ENCODE measurements at places on chromosomes 6 and 20.

DNA sequence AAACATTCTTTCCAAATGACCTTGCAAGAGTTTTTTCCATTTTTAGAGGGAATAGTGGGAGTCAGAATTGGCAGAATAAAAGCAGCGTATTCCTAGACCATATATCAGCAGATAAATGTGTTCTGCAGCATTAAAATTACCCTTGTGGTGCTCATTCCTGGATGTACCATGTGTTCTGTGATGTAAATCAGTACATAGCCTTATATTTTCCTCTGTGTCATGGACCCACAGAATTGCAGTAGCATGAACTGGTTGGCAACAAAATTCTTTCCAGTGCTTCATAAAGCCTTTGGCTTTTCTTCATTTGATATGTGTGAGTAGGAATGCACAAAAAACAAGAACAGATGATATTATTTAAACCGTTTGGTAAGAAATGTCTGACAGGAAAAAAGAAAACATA lies 32.5 kb downstream of the ANKEF1 start:
- DNase-seq = no peak

DNA sequence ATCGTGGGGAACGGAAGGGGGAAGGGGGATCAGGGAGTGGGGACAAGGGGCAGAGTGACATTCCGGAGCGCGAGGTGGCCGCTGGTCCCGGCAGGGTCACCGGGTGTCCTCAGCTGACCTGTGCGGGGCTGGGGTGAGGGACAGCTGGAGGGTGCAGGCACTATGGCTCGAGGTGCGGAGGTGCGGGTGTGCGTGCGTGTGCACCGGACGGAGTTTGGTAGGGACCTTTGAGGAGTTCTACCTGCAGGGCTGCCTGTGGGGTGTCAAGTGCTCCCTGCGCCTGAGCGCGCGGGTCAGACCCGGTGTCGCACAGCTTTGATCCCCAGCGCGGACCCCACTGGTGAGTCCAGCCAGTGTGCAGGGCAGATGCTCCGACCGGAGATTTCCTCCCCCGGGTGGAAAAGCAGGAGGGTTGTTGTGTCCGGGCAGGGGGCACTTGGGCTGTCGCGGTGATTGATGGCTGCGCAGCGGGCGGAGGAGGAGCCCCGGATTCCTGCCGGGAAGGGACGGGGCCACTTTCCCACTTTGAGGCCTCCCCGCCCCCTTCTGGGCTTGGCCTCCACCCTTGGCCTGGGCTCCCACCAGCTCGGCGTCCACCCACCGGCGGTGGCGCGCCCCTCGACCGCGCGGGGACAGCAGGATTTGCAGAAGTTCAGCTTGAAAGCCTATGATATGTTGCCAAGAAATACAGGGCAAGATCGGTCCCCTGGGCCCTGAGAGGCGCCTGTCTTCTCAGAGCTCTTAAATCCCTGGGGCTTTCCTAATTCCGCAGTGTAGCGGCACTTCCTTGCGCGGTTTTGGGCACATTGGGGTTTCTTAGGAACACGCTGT lies 658 bp downstream of the RIN2 start:
- DNase-seq = peak; percentile 68

GRCh38 chr20:62370115-62370806 lies 3.1 kb upstream of the LAMA5 start:
- DNase-seq = no peak

GRCh38 chr6:23663096-23663495 lies 462.9 kb upstream of the NRSN1 start:
- DNase-seq = no peak

DNA sequence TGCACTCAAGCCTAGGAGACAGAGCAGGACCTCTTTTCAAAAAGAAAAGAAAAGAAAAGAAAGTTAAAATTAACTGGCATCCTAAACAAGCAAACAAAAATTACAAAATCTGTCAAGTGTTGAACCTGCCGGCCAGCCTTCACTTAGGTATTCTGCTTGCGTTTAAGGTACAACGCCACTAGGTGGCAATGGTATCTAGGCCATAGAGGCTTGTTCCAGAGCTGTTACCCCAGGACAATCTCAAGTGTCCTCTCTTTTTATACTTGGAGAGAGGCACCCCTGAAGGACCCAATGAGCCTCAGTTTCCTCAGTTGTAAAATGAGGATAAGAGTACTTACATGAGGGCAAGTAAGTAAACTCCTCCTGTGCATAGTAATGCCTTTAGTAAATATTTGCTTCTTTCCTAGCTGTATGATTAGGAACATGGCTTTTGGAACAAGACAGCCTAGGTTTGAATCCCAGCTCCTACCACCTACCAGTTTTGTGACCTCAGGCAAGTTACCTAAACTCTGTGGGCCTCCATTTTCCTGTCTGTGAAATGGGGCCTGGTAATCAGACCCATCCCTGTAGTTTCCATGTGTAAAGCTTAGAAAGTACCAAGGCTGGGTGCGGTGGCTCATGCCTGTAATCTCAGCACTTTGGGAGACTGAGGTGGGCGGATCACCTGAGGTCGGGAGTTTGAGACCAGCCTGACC lies 5.8 kb upstream of the PACSIN1 start:
- peak; percentile 72 for DNase-seq

DNA sequence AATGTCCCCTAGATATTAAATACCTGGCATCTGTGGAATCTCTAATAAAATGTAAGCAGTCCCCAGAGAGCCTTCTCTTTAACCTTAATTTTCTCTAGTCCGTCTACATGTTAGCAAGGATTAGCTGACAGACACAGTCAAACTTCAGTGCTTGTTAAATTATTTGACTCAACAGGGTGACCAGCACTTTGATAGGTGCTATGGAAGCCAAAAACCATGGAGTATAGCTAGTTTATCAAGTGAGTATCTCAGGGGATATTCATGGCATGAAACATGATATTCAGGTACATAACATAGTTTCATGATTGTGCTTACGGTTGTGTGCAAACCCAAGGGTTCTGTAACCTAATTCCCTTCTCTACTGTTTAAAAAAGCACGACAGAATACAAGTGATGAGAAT lies 3.9 kb downstream of the RHAG start:
- no peak for DNase-seq

Measured in iPS-NIHi11 (cell line).